D341Med (cell line): ENCODE measurements at places on chromosomes 11 and 22.

- no peak for DNase-seq
Observed at GRCh38 chr11:88344869-88345268, 7.3 kb upstream of the CTSC start.

DNA sequence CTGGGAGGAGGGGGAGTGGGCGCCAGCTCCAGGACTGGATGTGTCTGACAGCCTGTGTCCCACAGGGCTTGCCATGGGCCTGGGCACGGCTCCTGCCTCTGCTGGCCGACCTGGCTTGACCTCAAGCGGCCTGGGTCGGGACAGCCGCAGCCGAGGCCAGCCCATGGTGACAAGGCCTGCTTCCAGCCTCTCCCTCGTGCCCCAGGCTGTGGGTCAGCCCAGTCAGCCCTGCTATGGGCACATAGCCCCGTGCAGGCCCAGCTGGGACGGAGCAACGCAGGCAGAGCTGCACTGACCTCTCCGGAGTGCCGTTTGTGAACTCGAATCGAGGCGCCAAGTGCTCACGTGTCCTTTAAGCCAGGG, 17.9 kb downstream of the OSBPL5 start:
- no peak for DNase-seq

GRCh38 chr22:35334004-35334403, 34.3 kb downstream of the TOM1 start:
- DNase-seq = no peak

DNA sequence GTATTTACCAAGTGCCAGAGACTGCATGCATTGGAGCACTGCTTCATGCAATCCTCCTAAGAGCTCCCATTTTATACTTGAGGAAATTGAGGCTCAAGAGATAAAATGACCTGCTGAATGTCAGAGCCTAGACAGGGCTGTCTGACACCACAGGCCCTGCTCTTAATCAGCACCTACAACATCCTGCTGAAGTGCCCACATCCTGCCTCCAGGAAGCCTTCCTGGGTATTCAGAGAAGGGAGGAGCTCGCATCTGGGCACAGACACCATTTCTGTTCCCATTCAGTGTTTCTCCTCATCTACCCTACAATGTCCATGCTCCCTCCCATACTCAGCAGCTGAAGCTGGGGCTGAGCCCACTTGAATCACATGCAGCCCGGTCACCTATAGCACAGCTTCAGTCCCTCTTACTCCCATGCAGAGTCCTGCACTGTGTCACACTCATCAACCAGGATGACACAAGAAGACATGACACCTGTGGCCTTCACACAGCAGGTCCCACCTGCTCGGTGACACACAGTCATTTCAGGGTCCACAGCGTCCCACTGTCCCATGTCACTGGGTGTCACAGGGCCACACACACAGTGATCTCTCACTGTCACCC, 53.1 kb downstream of the PDE2A start:
- DNase-seq = no peak

DNA sequence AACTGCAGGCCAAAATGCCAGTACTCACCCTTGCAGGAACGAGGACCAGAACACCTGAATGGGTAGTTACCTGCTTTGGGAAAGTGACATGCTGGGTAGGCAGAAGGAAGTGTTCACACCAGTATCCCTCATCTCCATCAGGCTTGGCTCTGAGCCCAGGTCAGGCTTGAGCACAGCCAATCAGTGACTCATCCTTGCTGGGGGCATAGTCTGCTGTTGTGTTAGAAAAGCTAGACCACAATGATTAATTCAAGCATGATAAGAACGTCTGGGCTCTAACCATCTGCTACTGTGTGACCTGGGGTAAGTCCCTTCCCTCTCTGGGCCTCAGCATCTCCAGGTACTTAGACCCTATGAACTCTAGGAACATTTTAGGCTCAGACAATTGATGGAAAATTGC, 450.4 kb downstream of the MIAT start:
- no peak for DNase-seq

- DNase-seq = no peak
Observed at GRCh38 chr22:27546157-27546935, 255.2 kb downstream of the MN1 start.
